Foreskin keratinocyte (primary cell): ENCODE measurements at places on chromosomes 3 and 15. TPM values are rescaled to one million over a fixed set of nuclear protein-coding genes. Genes with fewer than 3 reads are reported as not detected.

Gene PP2D1
- not detected in 2 replicates for total RNA-seq

Gene TTBK2
- total RNA-seq: 14.5 and 15.0 TPM in 2 replicates

Gene CERS3
- 12.1 and 14.1 TPM in 2 replicates for total RNA-seq

Gene LRTM1
- total RNA-seq: not detected in 2 replicates

Gene PML
- total RNA-seq: 81.5 and 92.6 TPM in 2 replicates

Gene WDR72
- not detected in 2 replicates for total RNA-seq

Gene AHSG
- total RNA-seq: 0.21 TPM in 1 of 2 replicates, not detected in the other

Gene ATP11B
- total RNA-seq: 45.3 and 46.0 TPM in 2 replicates

Gene NMNAT3
- total RNA-seq: 1.5 and 1.6 TPM in 2 replicates

Gene NOX5
- 0.04 and 0.14 TPM in 2 replicates for total RNA-seq

Gene CHRFAM7A
- 0.34 and 0.39 TPM in 2 replicates for total RNA-seq

Gene FETUB
- total RNA-seq: 0.07 TPM in 1 of 2 replicates, not detected in the other

Gene DGKG
- total RNA-seq: 0.11 TPM in 1 of 2 replicates, not detected in the other

Gene SLC49A4
- 15.0 and 15.6 TPM in 2 replicates for total RNA-seq

Gene ANKUB1
- total RNA-seq: 0.42 and 0.82 TPM in 2 replicates

Gene LACTB
- 15.0 and 15.8 TPM in 2 replicates for total RNA-seq

Gene ZPLD1
- total RNA-seq: 0.46 and 1.0 TPM in 2 replicates

Gene CD86
- total RNA-seq: 0.49 and 0.92 TPM in 2 replicates

Gene PDZRN3
- 0.24 and 0.25 TPM in 2 replicates for total RNA-seq

Gene APOD
- not detected in 2 replicates for total RNA-seq

Gene ZBTB47
- 7.7 and 8.7 TPM in 2 replicates for total RNA-seq

Gene GXYLT2
- 1.8 and 2.6 TPM in 2 replicates for total RNA-seq

Gene SCN11A
- not detected in 2 replicates for total RNA-seq

Gene PFKFB4
- total RNA-seq: 22.9 and 53.4 TPM in 2 replicates

Gene CCDC191
- 1.7 and 1.9 TPM in 2 replicates for total RNA-seq

Gene ALDH1L1
- 0.68 and 1.7 TPM in 2 replicates for total RNA-seq

Gene GABRR3
- not detected in 2 replicates for total RNA-seq

Gene FES
- 1.5 and 1.8 TPM in 2 replicates for total RNA-seq

Gene HEXA
- 60.0 and 64.1 TPM in 2 replicates for total RNA-seq

Gene AGTR1
- not detected in 2 replicates for total RNA-seq

Gene CCDC39
- not detected in 2 replicates for total RNA-seq

Gene TUSC7
- not detected in 2 replicates for total RNA-seq

Gene COL6A5
- total RNA-seq: not detected in 2 replicates

Gene PHLDB2
- 93.8 and 110 TPM in 2 replicates for total RNA-seq

Gene C3orf22
- total RNA-seq: not detected in 2 replicates

Gene SERPINI2
- total RNA-seq: not detected in 2 replicates

Gene PPP2R3A
- 15.4 and 19.1 TPM in 2 replicates for total RNA-seq

Gene LCMT2
- 10.3 and 11.1 TPM in 2 replicates for total RNA-seq

Gene GOLGA6L7
- not detected in 2 replicates for total RNA-seq

Gene FOXL2
- 0.42 and 0.88 TPM in 2 replicates for total RNA-seq

Gene OR5K2
- total RNA-seq: not detected in 2 replicates

Gene ZNF385D
- 1.6 and 1.7 TPM in 2 replicates for total RNA-seq

Gene IQCF5
- total RNA-seq: not detected in 2 replicates

Gene NEK11
- total RNA-seq: 4.2 TPM in 2 replicates

Gene ACVR2B
- 2.3 and 2.5 TPM in 2 replicates for total RNA-seq

Gene KPNA4
- total RNA-seq: 52.4 and 55.5 TPM in 2 replicates

Gene C3orf49
- total RNA-seq: not detected in 2 replicates

Gene EBLN2
- 1.9 and 2.0 TPM in 2 replicates for total RNA-seq

Gene SAMD7
- total RNA-seq: not detected in 2 replicates

Gene EEF1AKMT4
- 11.1 and 12.0 TPM in 2 replicates for total RNA-seq
